Renal pelvis (tissue), 12 donors: ENCODE measurements at places on chromosomes 5 and 9. TPM values are rescaled to one million over a fixed set of nuclear protein-coding genes. Genes with fewer than 3 reads are reported as not detected.

The HTR4 gene
- 0.07 TPM for polyA plus RNA-seq

The IRGM gene
- polyA plus RNA-seq: 0.39 TPM

The MVB12B gene
- 15.7 TPM for polyA plus RNA-seq

- DNase-seq: no peak
Observed at GRCh38 chr9:110995420-110996340, 42.6 kb downstream of the LPAR1 start.
